RKO (cell line): ENCODE measurements at places on chromosomes 7 and 10.
A peak's percentile ranks its signal among the peaks of the same experiment; 100 is the strongest.

GRCh38 chr10:85600026-85600743, 766.4 kb downstream of the GRID1 start:
- no peak for DNase-seq

- no peak for DNase-seq
Measured at GRCh38 chr10:111109501-111110242, 32.8 kb downstream of the ADRA2A start.

- no peak for DNase-seq
Measured at GRCh38 chr10:75506930-75507329, 75.5 kb downstream of the LRMDA start.

DNA sequence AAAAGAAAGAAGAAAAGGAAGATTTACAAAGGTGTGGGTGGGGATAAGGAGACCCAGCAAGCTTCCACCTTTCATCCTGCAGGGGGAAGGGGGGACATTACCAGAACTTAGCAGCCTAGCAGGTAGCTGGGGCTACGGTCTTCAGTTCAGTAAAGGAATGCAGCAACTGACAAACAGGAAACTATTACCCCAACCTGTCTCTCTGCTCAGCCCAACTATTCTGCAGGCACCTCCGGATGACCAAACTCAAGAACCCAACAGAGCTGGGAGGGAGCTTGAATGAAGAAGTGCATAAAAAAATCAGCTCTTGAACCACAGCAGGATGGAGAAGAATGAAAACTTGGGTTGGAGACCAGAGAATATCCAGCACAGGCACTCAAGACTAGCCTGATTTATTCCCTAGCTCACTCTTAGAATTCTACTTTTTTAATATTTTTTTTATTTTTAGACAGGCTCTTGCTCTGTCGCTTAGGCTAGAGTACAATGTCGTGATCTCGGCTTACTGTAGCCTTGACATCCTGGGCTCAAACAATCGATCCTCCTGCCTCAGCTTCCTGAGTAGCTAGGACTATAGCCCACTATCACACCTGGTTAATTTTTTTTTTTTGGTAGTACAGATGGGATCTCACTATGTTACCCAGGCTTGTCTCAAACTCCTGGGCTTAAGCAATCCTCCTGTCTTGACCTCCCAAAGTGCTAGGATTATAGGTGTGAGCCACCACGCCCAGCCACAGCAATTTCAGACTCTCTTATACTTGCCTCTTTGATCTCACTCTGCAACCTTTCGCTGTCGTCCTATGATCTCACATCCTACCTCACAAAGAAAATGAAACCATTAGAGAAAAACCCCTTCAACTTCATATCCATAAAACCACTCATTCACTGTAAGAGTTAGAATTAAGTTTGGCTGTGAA, 18.5 kb upstream of the C10orf67 start:
- no peak for DNase-seq

GRCh38 chr10:3482200-3482993, 302.6 kb downstream of the KLF6 start:
- DNase-seq = peak; percentile 90

- no peak for DNase-seq
Measured at GRCh38 chr10:93267521-93267920, 193.8 kb downstream of the CYP26A1 start.

GRCh38 chr10:31759124-31759798, 169.4 kb downstream of the ARHGAP12 start:
- peak; percentile 73 for DNase-seq

DNA sequence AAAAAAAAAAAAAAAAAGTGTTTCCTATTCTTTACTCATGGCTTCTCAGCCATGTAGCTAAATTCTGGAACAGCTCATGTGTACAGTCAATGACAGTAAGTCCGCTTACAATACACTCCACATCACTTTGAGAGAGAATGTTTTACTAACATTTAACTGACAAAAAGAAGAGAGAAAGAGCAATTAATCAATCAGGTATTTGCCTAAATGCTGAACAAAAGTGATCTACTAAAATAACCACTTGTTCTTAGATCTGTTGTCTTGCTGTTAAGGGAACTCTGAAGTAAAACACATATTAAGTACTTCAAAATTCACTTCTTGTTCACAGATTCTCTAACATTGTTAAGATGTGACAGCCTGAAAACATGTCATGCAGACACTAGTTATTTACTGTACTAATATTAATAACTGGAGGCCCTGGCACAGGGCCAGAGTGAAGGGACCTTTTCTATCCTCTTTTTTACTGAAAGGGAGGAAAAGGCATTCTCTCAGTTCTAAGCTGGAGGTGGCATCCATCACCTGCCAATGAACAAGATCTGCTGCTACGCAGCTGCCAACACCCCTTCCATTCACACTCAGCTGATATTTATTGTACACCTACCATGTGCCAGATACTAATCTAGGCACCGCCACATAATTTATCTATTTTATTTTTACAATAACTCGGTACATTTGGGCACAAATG, 72.6 kb downstream of the AHR start:
- DNase-seq = no peak

- DNase-seq = no peak
Measured at GRCh38 chr7:39923091-39923490, 27.0 kb upstream of the CDK13 start.

- DNase-seq = no peak
Measured at GRCh38 chr7:2115760-2116447, 116.8 kb downstream of the MAD1L1 start.

DNA sequence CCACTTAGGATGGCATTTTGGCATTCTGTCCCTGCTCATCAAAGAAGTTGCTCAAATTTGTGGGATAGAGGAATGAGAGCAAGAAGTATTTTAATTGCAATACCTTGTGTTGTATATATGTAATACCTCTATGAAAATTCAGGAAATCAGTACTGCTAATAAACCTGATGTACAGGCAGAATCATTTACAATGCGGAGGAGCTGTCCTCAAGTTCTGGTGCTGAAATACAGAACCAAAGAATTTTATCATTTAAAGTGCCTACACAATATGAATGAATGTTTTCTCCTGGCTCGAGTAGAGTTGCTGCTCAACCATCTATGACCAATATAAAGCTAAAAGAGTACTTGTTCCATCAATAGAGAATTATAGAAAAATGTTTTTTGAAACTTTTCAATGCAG, 305.8 kb downstream of the PLXNA4 start:
- DNase-seq = peak; percentile 43

- DNase-seq = no peak
Measured at GRCh38 chr10:86340991-86341260, 25.7 kb downstream of the GRID1 start.

- DNase-seq = no peak
Measured at GRCh38 chr7:31986878-31987518, 83.2 kb downstream of the PDE1C start.

DNA sequence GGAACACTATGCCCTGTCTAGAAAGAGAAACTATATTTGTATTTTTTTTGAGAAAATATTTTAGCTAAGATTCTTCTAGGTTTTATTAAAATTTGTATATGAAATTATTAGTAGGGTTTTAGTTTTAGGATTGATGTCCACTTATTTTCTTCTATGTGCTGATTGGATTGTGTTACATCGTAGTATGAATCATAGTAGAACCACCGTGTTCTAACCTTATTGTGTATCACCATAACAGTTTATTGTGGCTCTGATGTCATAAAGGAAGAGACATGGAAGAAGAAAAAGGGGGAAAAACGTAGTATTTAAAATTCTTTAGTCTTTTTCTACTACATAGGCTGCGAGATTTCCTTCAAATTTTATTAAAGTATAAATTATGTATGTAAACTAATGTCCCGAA, 1.9 kb downstream of the AGBL3 start:
- DNase-seq = peak; percentile 86

DNA sequence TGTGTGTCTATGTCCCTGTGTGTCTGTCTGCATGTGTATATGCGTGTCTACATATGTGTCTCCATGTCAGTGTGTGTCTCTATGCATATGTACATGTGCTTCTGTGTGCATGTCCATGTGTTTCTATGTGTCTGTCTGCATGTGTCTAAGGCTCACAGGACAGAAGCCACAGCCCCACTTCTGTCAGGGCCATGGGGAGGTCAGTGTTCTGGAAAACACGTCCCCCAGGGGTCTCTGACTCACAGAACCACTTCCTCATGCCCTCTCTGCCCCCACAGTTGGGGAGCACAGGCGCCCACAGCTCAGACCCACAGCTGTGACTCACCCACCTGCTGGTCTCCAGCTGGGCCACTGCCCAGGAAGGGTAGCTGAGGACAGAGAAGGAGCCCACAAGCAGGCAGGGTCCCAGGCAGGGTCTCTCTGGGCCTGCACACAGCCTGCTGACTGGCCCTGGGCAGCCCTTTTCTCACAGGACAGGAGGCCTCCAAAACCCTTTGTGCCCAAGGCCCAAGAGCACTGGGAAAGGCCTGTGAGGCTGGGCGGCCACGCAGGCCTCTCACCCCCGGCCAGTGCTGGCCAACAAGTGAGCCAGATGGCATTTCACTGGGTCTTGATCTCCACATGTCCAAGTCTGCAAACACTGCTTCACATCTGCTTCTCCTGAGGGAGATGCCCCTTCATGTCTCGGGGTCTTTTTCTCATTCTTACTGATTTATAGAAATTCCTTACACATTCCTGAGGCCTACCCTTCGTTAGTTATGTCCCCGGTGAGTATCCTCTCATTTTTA, 102.9 kb upstream of the FAM20C start:
- no peak for DNase-seq

DNA sequence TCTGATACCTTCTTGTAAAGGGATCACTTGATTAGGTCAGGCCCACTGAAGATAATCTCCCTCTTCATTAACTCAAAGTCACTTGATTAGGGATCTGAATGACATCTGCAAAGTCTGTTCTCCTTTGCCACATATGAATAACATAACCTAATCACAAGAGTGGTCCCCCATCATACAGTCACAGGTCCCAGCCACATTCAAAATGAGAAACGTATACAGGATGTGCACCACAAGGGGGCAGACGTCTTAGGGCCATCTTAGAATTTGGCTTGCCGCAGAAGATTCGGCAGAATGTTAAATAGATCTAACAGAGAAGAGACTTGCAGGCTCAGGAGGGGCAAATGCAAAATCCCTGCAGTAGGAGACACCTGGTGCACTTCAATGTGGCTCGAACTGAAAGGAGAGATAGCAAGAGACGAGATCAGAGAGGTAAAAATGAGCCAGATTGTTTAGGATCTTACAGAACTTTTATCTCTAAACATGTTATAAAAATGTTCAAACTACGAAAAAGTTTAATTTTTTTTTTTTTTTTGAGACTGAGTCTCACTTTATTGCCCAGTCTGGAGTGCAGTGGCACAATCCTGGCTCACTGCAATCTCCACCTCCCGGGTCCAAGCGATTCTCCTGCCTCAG, 10.4 kb upstream of the SMC3 start:
- DNase-seq = peak; percentile 49

- DNase-seq = no peak
Measured at GRCh38 chr7:16741676-16742075, 11.9 kb upstream of the TSPAN13 start.

DNA sequence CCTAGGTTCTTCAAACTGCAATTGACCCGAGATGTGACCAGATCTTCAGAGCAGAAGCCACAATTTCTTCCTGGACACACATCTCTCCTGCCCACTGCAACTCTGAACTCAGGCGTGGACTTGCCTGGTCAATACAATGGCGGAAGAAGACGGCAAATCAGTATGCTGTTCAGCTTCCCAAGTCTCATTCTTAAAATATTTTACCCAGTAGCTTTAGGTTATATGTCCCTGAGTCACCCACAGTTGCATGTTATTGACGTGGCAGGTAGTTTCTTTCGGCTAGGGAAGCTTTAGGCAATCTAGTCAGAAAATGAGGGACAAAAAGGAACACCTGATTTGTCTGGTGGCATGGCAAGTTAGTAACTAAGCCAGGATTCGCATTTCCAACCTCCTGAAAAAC, 22.5 kb downstream of the CEP41 start:
- DNase-seq = no peak

- DNase-seq = peak; percentile 89
Measured at GRCh38 chr7:157690833-157691585, 354.2 kb downstream of the DNAJB6 start.

- DNase-seq = peak; percentile 86
Measured at GRCh38 chr7:138981332-138982203, at the start of gene KIAA1549. Gene KIAA1549, minus strand, starts transcription at chr7:138981389. Its CDS starts 120 bp downstream, at chr7:138981269.

- no peak for DNase-seq
Measured at GRCh38 chr7:96686305-96686704, 23.3 kb downstream of the SEM1 start.

DNA sequence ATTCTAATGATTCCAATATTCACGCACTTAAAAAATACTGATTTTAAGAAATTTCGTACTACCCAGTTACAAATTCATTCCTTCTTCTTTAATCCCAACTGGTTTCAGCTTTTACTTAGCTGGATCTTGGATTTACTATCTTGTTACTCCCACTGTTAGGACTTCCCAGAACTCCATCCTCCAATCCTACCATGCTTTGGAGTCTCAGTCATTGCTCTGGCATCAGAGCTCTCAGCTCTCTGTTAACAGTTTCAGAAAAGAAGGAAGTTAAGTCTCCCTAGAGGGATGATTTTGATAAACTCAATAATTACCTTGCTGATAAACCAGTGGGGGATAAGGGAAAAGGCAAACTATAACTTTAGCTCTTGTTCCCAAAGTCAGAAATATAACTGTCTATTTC, 9.5 kb downstream of the PPA1 start:
- DNase-seq = no peak

- no peak for DNase-seq
Measured at GRCh38 chr7:100488333-100489095, 4.8 kb downstream of the NYAP1 start.

DNA sequence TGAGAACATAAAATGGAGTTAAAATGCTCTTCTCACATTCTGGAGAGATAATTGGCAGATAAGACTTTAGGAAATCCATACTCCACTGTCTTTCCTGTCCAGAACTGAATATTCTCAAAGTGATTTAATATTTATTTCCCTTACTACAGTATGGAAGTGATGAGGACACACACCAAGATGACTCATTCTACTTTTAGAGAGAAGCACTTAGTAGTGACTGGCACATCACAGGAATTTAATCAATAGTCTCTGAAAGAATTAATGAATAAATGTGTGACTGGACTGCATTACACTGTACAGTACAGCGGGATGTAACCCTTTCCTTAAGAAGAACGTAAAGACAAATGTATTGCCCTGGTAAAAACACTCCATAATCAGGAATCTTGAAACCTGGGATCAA, 116.7 kb downstream of the SEMA3E start:
- peak; percentile 11 for DNase-seq

DNA sequence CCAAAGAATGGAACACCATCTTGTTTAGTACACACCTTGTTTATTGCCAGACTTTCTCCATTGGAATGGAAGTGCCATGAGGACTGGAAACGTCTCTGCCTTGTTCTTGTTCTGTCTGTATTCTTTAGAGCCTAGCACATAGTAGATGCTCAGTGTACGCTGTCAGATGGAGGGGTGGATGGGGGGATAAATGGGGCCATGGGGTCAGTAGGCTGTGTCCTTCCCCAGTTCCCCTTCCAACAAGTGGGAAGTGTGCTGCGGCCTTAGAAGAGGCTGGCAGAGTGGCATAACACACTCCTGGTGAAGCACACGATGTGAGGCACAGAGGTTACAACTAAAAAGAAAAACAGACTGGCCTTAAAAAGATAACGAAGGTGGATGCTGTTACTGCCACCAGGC, 61.9 kb downstream of the TMEM209 start:
- no peak for DNase-seq
